ENCODE measurements at places on chromosomes 12 and 14.

DNA sequence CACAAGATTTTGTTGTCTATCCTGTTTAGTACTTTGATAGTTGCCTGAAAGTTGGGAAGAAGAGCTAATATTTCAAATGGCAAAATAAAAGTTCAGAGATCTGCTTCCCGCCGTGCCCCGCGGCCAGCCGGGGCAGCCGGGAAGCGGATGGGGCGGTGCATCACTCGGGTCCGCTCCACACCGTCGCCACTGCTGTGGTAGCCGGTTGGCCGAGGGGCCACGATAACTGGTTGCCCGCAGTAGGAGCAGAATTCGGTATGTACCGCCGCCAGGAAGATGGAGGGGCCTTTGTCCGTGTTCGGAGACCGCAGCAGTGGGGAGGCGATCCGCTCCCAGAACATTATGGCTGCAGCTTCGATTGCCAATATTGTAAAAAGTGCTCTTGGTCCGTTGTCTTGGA, 427.2 kb upstream of the PDE3A start:
- DNase-seq, result no peak

DNA sequence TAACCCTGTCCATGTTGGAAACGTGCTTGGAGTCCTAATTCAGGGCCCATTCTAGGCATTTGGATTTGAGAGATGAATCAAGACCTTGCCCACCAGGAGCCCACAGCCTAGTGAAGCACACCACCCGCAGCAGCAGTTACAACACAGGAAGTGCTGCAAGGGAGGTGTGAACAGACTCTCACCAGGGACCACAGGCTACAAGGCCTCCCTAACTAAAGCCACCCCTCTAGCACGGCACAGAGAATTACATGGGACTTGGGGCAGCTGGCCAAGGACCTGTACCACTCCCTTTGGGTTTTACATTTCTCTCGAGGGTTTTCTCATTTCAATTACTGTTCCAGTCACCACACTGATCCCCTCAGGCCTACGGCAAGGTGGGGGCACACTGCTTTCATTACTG, 49.5 kb upstream of the FOXN3 start:
- no peak for DNase-seq

DNA sequence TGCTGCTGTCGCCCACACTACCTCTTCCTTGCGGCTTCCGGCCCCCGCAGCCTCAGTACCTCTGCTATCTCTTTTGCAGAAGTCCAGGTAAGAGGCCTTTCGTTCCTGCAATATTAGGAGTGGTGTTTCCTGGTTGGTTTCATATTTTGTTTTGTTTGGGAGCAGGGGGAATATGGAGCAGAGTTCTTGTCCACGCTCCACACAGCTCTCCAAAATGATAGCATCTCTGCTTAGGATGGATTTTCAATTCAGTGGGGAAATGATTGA, 768 bp downstream of the OXA1L start:
- no peak for DNase-seq

DNA sequence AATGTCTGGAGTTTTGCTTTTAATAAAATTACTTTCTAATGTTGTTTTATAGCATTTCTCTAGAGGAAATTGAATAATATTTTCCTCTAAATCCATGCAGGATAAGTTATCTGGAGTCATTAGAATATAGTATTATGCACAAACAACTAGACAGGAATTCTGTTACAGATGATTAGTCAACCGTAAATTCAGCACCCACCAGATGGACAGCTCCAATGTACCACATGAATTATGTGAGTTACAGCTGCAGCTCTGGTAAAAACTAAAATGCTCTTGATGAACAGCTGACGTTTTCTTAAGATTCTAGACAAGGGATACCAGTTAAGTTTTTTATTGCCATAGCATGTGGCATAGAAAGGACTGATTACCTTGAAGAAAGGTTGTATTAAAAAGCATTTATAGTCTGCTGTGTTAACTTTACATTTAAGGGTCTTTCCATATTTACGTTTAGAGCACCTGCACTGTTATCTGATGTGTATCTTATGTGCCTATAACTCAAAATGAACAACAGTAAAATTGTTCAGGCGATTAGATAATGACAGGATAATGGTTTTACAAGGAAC, 321.4 kb upstream of the LRFN5 start:
- peak; percentile 17 for DNase-seq

DNA sequence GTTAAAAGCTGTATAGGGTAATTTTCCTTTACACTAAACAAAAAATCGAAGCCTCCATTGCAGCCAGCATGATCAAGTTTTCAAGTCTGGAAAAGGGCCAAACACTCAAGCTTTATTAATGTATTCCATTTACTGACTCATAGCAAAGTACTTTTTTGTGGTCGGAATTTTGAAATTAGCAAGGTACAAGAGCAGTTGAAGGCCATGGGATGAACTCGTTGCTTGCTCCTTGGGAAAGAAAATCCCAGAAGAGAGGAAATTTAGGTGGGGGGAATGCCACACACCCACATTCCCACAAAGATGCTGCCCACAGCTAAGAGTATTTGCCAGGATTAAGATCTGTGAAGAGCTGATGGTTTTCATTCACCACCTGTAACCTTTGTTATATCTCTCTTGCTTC, 333.7 kb downstream of the EGLN3 start:
- no peak for DNase-seq
